ENCODE measurements at places on chromosomes 1 and 21.

DNA sequence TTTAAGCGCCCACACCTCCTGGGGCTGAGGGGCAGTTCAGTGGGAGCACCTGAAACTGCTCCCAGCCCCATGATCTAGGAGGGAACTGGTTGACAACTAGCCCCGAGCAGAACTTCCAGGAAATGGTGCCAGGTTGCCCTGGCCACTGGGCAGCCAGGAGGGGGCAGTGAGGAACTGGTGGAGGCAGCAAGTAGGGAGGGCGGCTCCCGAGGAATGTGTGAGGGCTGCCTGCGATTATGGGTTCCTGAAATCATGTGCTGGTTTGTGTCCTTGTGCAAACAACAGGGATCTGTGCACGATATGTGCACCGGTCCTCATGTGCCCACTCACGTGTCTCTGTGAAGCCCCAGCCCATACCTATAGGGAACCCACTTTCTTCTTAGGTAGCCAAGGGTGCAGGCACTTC lies 9.9 kb downstream of the GPR3 start:
- DNase-seq: no peak

GRCh38 chr1:200992382-200993048 lies 31.0 kb downstream of the KIF21B start:
- DNase-seq: no peak

DNA sequence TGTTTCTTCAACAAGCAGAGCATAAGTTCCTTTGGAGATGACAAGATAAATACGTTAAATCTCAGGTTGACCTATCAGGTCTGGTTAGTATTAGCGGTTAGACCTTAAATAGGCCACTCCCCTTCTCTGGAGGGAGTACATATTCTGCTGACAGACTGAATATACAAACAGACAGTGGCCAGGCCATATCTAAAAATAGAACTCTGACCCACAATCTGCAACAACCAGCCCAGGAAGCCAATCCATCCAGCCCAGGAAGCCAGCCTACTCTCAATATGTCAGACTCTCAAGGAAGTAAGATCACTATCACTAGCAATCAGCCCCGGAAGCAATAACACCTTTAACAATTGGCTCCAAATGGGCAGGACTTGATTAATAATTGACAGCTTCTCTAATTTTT lies 6.7 kb downstream of the IL20 start:
- DNase-seq: no peak

GRCh38 chr21:31686272-31686915 lies 26.9 kb downstream of the SOD1 start:
- DNase-seq: no peak

DNA sequence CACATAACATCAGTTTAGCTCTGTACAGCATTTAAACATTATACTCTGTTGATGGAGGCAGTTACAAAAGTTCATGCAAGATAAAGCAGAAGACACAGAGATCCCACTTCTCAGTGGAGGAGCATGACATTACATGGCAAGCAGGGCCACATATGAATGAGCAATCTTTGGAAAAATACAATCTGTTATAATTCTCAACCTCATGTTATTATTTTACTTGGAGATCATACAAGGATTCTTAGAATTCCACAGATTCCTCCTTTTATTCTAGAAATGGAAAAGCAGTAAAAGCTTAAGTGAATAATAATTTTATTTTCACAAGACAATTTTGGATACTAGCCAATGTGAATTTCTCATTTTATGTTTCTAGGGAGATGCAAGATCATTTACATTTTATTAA lies 66.6 kb downstream of the IFI44 start:
- DNase-seq: no peak

- no peak for DNase-seq
Observed at GRCh38 chr1:8706995-8707396, 110.4 kb downstream of the RERE start.

DNA sequence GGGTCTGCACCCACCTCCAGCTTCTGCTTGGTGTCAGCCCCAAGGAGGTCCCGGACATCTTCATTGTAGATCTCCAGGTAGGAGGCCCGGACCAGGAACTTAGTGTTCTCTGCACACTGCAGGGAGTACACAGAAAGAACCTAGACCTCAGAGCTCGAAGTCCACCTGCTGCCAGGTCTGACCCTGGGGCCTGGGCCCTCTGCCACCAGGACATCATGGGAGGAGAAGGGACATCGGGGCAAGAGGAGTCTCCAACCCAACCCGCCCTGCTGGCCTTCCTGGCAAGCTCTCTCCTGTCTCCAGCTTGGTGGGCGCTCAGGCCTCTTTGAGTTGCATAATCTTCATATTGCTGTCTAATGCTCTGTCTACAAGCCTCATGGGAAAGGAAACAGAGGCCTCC lies 4.4 kb downstream of the KIF17 start:
- no peak for DNase-seq

- DNase-seq: no peak
Observed at GRCh38 chr21:28025111-28025510, 967.6 kb downstream of the LTN1 start.

DNA sequence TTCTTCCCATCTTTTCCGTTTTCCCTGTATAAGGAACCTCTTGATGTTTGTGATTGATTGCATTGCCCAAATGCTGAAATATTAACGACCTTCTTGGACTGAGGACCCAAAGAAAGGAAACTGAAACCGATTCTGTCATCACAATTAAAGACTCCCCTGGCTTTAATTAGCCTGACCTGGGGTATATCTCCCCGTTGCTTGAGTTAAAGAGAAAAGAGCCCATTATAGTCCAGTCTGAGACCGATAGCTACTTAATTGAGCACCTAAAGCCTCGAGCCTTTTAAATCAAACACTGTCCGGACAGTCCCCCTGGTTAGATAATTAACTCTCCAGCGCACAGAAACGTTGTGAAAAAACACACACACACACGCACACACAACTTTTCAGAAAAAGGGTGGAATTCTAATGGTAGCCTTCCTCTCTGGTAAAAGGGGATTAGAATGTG lies 8.0 kb downstream of the LMO4 start:
- DNase-seq: no peak

DNA sequence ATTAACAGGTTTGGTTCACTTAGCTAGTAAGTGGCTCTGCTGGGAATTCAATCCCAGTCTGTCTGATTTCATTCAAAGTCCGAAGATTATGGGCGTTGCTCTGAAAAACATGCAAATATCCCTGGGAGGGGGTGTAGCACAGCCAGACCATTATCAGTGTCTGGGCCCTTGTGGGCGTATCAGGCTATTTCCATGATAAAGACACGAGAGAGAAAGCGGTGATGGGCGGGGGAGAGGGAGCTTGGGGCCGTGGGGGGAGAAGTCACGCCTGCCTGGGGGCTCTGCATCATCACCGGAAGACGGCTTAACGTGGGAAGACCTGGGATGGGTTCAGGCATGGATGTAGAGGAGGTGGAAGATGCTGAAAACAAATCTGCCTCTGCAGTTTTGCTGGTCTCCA lies 25.8 kb downstream of the IL6R start:
- no peak for DNase-seq

GRCh38 chr1:12296623-12297022 lies 66.8 kb downstream of the VPS13D start:
- no peak for DNase-seq

DNA sequence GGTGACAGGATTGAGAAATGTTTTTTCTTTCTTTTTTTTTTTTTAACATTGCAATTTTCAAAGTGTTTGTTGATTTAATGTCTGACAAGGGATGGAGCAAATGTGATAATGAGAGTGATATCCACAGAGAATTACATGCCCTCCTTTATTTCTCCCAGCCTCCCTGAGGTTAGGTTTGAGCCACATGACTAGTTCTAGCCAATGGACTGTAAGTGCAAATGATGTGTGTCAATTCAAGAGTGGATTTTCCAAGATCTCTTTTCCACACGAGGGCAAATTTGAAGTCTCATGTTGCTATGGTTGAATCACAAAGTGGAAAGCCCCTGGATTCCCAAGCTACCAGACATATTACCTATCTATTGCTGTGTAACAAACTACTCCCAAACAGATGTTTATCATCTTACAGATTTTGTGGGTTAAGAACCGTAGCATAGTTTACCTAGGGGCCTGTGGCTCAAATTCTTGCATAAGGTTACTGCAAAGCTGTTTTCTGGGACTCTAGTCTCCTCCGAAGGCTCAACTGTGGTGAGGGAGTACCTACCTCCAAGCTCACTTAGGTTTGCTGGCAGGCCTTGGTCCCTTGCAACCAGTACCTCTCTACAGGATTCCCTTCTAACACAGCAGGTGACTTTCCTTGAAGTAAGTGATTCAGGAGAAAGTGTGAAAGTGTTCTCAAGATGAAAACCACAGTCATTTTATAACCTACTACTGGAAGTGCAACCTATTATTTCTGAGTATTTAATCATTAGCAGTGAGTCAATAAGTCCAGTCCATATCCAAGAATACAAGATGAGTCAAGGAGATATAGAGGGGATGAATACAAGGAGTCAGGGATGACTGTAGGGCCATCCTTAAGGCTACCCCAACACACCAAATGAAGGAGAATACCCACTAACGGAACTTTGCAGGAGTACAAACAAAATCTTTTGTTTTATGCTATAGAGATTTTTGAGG lies 533.6 kb downstream of the PTPRC start:
- DNase-seq: no peak

DNA sequence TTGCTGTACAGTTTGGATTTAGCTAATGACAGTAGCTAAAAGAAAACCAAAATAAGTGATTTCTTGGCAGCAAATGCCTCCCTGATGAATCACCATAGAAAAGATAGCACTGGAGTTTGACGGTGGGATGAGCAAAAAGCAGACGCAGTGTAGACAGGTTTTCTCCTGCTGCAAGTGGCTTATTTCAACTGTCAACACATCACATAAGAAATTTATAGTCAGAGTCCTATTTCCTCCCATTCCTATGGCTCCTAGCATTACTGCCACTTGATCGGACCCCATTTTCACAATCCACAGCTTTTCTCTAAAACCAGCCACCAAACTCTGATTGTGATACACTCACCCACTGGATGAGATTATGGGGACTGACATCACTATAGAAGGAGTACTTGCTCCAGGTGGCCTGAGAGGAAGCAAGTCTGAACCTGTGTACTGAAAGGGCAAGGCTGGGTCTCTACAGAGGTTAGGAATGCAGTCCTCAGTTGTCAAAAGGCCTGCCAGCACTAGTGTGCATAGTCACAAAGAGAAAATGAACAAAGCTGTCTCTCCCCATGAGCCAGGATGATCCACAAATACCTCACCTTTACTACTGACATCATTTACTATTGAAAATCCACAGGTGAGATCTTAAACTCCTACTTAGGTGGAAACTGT lies 359.8 kb downstream of the LTN1 start:
- DNase-seq: no peak

- DNase-seq: no peak
Observed at GRCh38 chr1:111739925-111740765, 950 bp upstream of the INKA2 start.

DNA sequence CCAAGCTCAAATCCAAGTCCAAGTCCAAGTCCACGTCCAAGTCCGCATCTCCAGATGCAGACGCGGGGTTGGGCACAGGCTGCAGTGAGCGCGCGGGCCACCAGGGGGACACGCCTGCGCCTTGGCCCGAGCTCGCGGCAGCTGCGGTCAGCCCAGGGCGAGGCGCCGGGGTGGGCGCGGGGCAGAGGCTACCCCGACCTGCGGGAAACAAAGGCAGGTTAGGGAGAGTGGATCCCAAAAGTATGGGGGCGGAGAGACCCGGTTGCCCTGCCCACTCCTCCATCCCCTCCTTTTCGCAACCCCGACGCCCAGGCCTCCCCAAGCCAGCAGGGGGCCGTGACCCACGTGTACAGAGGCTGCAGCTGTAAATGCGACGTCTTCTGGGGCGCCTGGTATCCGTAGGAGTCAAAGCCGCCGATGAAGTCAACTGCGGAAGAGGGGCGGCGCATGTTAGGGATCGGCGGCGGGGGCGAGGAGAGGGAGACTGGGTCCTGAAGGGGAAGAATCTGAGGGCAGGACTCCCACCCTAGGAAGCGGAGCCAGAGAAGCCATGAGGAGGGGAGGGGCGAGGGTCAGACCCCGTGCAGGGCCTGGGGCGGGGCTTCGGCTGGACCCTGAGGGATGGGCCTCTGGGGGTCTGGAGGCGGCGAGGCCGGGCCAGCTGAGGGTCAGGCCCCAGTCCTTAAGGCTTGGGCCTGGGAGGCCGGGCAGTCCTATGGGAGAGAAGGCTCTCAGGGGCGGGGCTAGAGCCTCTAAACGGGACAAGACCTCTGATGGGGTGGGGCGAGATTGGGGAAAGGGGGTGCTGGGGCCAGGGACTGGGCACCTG lies 58.0 kb downstream of the NKAIN1 start:
- no peak for DNase-seq

DNA sequence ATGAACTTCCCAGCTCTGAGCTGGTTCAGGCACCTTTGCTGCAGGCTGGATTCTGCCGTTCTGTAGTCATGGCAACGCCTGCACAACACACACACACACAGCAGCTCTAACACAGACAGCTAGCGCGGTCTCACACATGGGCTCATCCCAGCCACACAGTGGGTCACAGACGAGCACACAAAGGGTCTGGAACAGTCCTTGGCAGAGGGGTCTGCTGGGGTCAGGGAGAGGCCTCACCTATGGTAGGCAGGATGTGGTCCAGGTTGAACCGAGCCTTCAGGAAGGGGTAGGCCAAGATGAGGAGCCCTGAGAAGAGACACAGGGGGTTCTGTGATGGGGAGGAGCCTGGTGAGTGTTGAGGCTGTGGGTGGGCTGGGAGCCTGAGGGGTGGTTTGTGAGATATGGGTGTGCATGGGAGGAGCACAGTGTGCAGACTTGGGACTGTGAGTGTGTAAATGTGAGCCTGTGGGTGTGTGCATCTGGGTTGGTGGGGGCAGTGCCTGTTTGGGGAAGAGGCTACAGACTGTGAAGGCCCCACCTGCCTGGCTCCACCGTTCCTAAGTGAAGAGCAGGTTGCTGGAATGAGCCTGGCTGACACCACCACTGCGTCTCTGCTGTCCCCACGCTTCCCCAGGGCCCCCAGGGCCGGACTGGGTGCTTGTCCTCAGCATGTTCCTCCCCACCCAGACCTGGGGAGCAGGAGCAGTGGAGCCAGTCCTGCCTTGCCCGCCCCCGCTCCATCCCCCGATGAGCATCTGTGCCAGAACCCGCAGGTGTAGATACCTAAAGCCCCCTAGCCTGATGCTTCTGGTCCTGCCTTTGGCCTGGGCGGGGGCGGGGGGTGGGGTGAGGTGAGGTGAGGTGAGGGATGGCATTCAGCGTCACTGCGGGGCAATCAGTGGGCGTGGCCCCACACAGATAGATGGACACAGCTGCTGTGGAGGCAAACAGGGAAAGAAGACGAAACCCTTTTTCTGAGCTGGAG lies 1.5 kb downstream of the KNCN start:
- DNase-seq: no peak

GRCh38 chr1:177960939-177961622 lies 8.8 kb downstream of the SEC16B start:
- no peak for DNase-seq

DNA sequence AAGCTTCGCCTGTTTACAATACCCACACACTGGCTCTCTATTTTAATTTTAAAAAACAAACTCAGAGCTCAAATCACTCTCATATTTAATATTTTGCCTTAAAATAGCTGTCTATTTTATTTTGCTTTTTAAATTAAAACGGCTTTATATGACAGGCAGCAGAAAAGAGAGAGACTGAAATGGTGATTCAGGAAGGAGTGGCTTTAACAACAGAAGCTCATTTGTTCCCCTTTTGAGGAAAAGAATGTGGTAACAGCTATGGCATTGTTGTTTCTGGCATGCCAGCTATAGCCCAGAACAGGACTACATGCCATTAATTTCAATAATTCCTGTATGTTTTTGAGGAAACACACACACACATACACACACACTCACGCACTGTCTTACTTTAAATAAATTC lies 234.2 kb upstream of the PTBP2 start:
- no peak for DNase-seq
